Prostate gland (tissue), 2 donors: ENCODE measurements at places on chromosomes 5 and 9. TPM values are rescaled to one million over a fixed set of nuclear protein-coding genes. Genes with fewer than 3 reads are reported as not detected.

The PTPRD gene
- 23.1 TPM for total RNA-seq

The GTF3C5 gene
- 97.2 TPM for total RNA-seq

The SH3PXD2B gene
- total RNA-seq = 38.0 TPM

The PTPN3 gene
- 16.3 TPM for total RNA-seq

The ZDHHC11B gene
- 3.0 TPM for total RNA-seq

The ZNF300 gene
- total RNA-seq = 6.7 TPM

The ZCCHC10 gene
- total RNA-seq = 10.5 TPM

The JAKMIP2 gene
- total RNA-seq = 1.2 TPM

GRCh38 chr9:89996773-89997172 is 392.0 kb downstream of the GADD45G start:
- H3K36me3 ChIP-seq = no peaks in the 10 kb centered on the region
- no peak for DNase-seq
- H3K27me3 ChIP-seq = no peaks in the 10 kb centered on the region
- no peak overlapping the region for H3K4me3 ChIP-seq

DNA sequence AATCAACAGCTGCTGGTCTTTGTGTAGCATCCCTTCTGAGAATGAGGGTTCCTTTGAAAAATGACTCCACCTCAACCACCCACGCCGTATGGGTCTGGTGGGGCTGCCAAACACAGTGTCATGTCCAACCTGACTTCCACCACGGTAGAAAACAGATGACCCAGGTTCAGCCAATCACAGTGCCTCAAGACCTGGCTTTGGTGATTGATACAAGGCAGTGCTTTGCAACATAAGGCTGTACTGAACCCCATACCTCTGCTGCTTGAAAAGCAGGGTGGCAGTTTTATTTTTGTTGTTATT is 11.5 kb upstream of the TGFBR1 start:
- no peak overlapping the region for H3K27ac ChIP-seq
- H3K36me3 ChIP-seq = no peaks in the 10 kb centered on the region
- no peaks in the 10 kb centered on the region for H3K27me3 ChIP-seq
- no peaks in the 10 kb centered on the region for H3K4me1 ChIP-seq
- DNase-seq = no peak

DNA sequence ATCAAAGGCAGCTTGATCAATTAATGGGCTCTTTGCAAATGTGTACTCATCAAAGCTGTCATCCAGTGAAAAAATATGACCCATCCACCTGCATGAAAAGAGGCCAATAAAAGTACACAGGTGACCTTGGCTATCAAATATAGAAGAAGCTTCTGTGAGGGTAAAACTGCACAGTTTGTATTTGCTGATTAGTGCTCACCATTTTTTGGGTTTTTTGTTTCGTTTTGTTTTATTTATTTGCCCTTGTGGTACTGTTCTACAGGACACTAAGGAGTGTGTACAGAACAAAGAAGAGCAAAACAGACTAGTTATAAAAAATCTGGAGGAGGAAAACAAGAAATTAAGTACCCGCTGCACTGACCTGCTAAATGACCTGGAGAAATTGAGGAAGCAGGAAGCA is 101.3 kb downstream of the CNTLN start:
- H3K4me3 ChIP-seq = no peak overlapping the region
- H3K4me1 ChIP-seq = no peaks in the 10 kb centered on the region
- H3K36me3 ChIP-seq = no peaks in the 10 kb centered on the region
- H3K27me3 ChIP-seq = no peaks in the 10 kb centered on the region
- DNase-seq = no peak

- H3K4me3 ChIP-seq = no peak overlapping the region
- DNase-seq = no peak
- H3K4me1 ChIP-seq = no peaks in the 10 kb centered on the region
- no peaks in the 10 kb centered on the region for H3K27me3 ChIP-seq
- no peaks in the 10 kb centered on the region for H3K36me3 ChIP-seq
These were observed 29.5 kb downstream of the MTAP start for GRCh38 chr9:21831841-21832509.

DNA sequence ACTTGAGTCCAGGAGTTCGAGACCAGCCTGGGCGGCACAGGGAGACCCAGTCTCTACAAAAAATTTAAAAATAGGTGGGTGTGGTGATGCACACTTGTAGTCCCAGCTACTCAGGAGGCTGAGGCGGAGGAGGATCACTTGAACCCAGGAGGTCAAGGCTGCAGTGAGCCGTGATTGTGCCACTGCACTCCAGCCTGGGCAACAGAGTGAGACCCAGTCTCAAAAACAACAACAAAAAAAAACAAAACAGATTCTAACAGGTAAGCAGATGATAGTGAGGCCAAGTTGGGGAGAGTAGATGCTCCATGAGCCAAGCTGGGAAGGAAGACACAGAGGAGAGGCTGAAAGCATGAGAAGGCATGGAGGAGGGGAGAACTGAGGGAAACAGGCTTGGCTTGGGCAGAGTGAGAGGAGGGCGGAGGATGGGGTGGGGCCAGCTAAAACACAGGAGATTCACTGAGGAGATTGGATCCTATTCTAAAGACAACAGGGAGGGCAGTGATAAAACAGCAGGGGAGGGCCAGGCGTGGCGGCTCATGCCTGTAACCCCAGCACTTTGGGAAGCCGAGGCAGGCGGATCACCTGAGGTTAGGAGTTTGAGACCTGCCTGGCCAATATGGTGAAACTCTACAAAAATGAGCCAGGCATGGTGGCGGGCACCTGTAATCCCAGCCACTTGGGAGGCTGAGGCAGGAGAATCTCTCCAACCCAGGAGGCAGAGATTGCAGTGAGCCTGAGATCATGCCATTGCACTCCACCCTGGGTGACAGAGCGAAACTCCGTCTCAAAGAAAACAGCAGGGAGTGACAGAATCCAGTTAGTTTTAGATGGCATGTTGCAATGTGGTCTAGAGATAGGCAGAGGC is 8.4 kb downstream of the RPS14 start:
- H3K27me3 ChIP-seq = no peaks in the 10 kb centered on the region
- peaks cover 18% of the 10 kb centered on the region for H3K36me3 ChIP-seq
- DNase-seq = no peak
- no peaks in the 10 kb centered on the region for H3K4me1 ChIP-seq
- H3K4me3 ChIP-seq = no peak overlapping the region
- no peak overlapping the region for H3K27ac ChIP-seq

DNA sequence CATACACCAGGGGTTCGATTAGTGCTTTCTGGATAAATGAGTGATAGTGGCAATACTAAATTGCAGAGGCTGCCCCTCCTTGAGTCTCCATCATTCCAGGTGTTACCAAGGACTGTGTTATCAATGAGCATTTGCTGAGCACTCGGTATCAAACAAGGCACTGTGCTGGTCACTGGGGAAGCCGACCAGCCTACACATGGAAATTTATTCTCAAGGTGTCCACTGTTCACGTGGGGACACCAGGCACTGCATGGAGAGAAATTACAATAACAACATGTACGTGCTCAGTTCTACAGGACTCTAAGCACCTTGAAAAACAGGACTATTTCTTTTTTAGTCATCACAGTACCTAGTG is 22.2 kb downstream of the RGS3 start:
- H3K27me3 ChIP-seq = no peaks in the 10 kb centered on the region
- H3K4me1 ChIP-seq = peaks cover 4% of the 10 kb centered on the region
- no peak for DNase-seq
- H3K4me3 ChIP-seq = no peak overlapping the region
- no peak overlapping the region for H3K27ac ChIP-seq
- no peaks in the 10 kb centered on the region for H3K36me3 ChIP-seq

GRCh38 chr5:14385019-14385418 is 196.6 kb upstream of the OTULINL start:
- H3K27ac ChIP-seq = no peak overlapping the region
- H3K36me3 ChIP-seq = no peaks in the 10 kb centered on the region

DNA sequence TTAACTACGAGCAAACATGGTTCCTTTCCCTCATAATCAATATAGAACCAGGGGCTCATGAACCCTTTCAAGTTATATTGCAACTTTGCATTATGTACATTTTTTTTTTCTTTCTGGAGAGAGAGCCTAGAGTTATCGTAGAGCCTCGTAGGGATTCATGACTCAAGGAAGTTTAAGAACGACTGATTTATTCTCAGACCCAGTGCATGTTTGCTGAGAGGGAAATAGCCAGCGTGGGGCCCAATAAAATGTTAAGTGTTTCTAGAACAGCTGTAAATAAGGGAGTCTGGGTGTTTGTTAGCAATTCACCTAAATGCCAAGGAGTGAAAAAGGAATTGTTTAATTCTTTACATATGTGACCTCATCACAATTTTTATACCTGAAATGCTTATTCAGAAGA is 119.0 kb upstream of the KLF9 start:
- no peak overlapping the region for H3K27ac ChIP-seq
- H3K4me3 ChIP-seq = no peak overlapping the region
- no peaks in the 10 kb centered on the region for H3K4me1 ChIP-seq
- no peaks in the 10 kb centered on the region for H3K27me3 ChIP-seq
- DNase-seq = no peak

GRCh38 chr9:116767219-116767618 is 80.1 kb downstream of the TRIM32 start:
- no peaks in the 10 kb centered on the region for H3K27me3 ChIP-seq
- no peak overlapping the region for H3K4me3 ChIP-seq
- H3K27ac ChIP-seq = no peak overlapping the region
- H3K36me3 ChIP-seq = no peaks in the 10 kb centered on the region
- no peaks in the 10 kb centered on the region for H3K4me1 ChIP-seq
- DNase-seq = no peak

DNA sequence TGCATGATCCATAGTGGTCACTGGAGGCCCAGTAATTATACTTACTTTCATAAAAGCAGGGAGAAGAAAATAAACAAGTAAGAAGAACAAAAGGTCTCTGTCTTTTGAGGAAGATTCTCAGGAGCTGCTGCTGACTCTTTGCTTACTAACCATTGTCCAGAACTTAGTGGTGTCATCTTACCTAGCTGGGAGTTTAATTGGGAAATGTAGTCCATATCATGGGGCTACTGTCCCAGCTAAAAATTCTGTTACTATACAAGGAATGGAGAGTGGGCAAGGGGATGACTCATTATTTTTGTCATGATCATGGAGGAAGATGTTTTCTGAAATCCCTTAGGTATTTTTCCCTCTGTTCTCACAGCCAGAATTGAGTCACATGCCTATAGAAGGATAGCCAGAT is 639.3 kb downstream of the MTRR start:
- no peak overlapping the region for H3K4me3 ChIP-seq
- no peak for DNase-seq
- no peaks in the 10 kb centered on the region for H3K27me3 ChIP-seq
- H3K36me3 ChIP-seq = no peaks in the 10 kb centered on the region

DNA sequence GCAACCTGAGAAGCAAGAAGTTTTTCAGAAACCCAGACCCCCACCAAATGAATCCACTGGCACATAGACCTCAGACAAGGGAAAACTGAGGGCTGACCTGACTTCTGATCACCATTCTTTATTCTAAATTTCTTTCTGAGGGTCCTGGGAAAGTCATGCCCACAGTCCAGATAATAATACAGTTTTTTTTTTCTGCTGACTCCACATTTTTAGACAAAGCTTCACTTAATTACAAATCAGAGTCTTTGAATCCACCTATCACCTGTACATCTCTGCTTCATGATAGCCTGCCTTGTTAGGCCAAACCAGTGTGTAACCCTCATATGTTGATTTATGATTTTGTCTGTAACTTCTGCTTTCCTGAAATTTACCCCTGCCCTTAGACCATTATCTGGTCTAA is 103.6 kb downstream of the PSAT1 start:
- H3K36me3 ChIP-seq = no peaks in the 10 kb centered on the region
- no peak overlapping the region for H3K4me3 ChIP-seq
- H3K27ac ChIP-seq = no peak overlapping the region
- DNase-seq = no peak
- H3K4me1 ChIP-seq = no peaks in the 10 kb centered on the region
- no peaks in the 10 kb centered on the region for H3K27me3 ChIP-seq

DNA sequence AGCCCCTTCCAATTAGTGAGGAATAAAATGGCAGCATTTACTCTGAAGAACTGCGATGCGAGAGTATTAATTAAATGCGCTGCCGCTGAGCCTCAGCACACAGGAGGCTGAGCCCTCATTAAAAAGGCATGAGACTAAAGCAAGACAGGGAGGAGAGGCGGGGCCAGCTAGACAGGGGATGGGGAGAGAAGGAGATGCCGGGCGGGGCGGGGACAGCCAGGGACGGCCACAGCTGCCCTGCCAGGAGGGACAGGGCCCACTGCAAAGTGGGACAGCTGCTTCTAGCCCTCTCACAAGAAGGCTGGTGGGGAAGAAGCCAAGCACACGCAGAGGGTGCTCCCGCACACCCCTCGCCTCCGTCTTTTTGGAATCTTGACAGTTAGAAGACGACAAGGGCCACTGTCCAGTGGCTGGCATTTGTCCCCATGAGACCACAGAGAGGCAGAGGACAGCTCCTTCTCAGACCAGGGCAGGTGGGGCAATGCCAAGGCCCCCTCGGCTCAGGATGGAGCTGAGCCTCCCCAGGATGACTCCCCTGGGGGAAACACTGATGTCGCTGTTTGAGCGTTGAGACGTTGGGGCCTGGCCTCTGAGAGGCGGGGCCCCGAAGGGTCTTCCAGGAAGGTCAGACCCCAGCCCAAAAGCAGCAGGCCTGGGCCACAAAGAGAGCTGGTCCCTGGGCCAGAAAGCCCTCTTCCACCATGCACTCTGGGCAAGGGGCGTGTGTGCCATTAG is 26.9 kb downstream of the ADAMTS2 start:
- DNase-seq = no peak
- H3K36me3 ChIP-seq = no peaks in the 10 kb centered on the region
- no peaks in the 10 kb centered on the region for H3K4me1 ChIP-seq
- no peak overlapping the region for H3K4me3 ChIP-seq
- no peak overlapping the region for H3K27ac ChIP-seq
- no peaks in the 10 kb centered on the region for H3K27me3 ChIP-seq

DNA sequence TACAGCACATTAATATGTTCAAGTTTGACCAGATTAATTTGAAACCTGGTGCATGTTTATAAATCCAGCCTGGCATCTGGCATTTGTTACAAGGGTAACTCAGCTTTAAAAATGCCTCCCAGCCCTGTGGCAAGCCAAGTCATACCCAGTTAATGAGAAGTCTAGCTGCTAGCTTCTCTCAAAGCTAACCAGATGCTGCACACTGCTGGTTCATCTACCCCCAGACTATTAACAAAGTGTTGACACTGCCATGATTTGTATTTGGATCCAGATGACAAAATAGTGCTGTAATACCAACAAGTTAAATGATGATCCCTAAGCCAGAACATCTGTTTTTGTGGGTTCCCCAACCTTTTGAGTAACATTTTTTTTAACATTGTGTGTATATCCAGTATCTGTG is 573.7 kb upstream of the DAB2 start:
- no peak overlapping the region for H3K4me3 ChIP-seq
- H3K4me1 ChIP-seq = no peaks in the 10 kb centered on the region
- no peaks in the 10 kb centered on the region for H3K27me3 ChIP-seq
- no peak for DNase-seq

GRCh38 chr9:7739595-7739994 is 60.0 kb downstream of the DMAC1 start:
- H3K27ac ChIP-seq = no peak overlapping the region
- no peaks in the 10 kb centered on the region for H3K4me1 ChIP-seq
- H3K4me3 ChIP-seq = no peak overlapping the region
